ENCODE measurements at places on chromosomes 3 and 15.

DNA sequence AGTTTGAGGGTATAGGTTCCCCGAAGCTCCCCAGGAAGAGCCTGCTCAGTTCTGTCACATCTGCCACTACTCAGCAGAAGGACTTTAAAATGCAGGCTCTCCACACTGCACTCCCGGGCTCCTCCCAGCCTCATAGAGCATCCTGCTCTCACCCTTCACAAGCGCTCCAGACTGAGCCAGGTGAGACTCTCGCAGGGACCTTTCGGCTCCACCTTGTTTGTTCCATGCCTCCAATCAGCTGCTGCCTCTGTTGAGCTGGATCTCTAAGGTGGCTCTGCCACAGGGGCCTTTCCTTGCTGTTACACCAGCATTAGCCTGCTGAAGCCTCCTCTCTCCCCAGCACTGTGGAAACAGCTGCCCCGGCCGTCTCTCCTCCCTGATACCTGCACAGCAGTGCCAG is 56.1 kb downstream of the SLCO3A1 start:
- no peak for DNase-seq

- no peak for DNase-seq
Observed at GRCh38 chr3:16337856-16338540, 73.0 kb downstream of the OXNAD1 start.

GRCh38 chr3:20111836-20112235 is 71.6 kb downstream of the KAT2B start:
- DNase-seq, result no peak

- no peak for DNase-seq
Observed at GRCh38 chr3:158360756-158361448, 210.1 kb upstream of the MLF1 start.

DNA sequence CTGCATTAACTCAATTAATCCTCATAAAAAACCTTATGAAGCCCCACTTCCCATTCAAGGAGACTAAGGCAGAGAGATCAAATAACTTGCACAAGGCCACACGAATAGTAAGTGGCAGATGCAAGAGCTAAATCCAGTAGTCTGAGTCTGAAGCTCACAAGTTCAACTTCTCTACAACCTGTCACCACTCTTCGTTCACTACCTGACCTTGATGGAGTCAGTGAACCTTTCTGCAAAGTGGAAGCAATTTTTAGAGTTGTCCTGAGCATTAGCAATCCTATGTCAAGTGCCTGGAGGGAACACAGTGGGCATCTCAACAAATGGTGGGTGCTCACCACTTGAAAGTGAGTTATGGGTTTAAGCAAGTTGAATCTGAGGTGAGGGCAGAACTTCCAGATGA is 2.1 kb upstream of the SPINT1 start:
- no peak for DNase-seq

GRCh38 chr3:124044956-124045355 is 53.0 kb upstream of the ROPN1 start:
- no peak for DNase-seq

DNA sequence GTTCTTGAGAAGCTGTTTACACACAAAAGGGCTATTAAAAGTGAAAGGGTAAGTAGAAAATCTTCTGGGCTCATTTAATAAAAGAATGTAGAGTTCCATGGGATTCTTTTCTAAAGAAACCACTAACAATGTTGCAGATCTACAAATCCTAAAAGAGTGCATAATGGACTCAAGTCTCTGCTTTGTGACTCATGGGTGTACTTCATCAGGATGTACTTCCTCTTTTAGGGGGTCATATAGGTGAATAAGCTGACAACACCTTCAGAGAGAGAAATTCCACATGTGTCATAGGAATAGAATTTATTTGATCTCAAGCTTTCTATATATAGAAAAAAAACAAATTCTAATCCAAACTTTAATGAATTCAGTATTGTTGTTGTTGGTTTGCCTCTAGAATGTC is 355.5 kb downstream of the TIGIT start:
- DNase-seq, result no peak

- DNase-seq, result no peak
Observed at GRCh38 chr3:127774647-127775046, 47.7 kb downstream of the MGLL start.

GRCh38 chr3:139134678-139135372 is 90.1 kb upstream of the PRR23C start:
- no peak for DNase-seq

GRCh38 chr3:195041871-195042742 is 228.9 kb downstream of the XXYLT1 start:
- DNase-seq, result no peak

GRCh38 chr15:96142498-96142897 is 188.0 kb upstream of the NR2F2 start:
- DNase-seq, result no peak

DNA sequence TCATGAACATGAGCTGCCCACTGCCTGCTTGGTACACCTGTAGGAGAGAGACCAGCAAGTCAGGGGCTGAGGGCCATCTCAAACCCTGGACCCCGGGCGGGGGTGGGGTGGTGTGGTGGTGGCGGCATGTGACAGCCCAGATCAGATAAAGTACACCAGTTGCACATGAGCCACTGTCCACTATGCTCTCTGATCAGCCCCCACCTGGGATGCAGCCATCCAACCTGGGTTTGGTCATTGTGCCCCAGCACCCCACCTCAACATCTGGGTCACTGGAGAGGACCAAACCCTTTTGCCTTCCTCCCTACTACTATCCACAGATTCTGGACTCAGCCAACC is 3.0 kb upstream of the NCKIPSD start:
- no peak for DNase-seq

DNA sequence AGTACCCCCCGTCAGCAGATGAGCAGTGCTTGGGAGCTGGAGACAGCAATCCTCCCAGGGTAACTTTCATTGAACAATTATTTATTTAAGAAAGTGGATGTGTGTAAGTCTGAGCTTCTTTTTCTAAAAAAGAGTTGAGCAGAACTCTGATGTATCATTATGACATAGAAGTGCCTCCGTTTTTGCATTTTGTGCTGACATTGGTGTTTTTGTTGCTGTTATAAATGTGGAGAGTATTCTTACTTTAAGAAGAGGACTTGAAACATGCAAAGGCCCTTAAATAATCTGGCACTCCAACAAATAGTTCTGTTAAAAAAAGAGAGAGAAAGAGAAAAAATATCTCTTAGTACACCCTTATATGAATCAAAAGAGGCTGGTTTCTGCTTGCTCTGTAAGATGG is 217.1 kb downstream of the AGBL1 start:
- DNase-seq, result no peak

GRCh38 chr3:151225040-151225975 is 22.3 kb upstream of the GPR171 start:
- no peak for DNase-seq

GRCh38 chr15:70379938-70380883 is 282.5 kb upstream of the TLE3 start:
- no peak for DNase-seq

- no peak for DNase-seq
Observed at GRCh38 chr3:52854013-52854412, 19.2 kb upstream of the MUSTN1 start.

DNA sequence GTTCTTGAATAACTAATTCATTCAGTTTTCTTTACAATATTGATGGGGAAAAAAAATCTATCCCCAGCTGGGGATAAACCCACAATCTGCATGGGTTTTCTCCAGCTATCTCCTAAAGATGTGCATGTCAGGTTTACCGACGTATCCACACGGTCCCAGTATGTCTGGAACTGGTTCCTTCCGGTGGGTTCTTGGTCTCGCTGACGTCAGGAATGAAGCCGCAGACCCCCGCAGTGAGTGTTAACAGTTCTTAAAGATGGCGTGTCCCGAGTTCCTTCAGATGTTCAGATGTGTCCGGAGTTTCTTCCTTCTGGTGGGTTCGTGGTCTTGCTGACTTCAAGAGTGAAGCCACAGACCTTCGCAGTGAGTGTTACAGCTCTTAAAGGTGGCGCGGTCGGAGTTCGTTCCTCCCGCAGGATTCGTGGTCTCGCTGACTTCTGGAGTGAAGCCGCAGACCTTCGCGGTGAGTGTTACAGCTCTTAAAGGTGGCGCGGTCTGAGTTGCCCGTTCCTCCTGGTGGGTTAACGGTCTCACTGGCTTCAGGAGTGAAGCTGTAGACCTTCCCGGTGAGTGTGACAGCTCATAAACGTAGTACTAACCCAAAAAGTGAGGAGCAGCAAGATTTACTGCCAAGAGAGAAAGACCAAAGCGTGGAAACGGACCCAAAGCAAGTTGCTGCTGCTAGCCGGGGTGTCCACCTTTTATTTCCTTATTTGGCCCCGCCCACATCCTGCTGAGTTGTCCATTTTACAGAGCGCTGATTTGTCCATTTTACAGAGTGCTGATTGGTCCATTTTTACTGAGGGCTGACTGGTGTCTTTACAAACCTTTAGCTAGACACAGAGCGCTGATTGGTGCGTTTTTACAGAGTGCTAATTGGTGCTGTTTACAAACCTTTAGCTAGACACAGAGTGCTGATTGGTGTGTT is 195.1 kb upstream of the NR2F2 start:
- DNase-seq, result no peak

DNA sequence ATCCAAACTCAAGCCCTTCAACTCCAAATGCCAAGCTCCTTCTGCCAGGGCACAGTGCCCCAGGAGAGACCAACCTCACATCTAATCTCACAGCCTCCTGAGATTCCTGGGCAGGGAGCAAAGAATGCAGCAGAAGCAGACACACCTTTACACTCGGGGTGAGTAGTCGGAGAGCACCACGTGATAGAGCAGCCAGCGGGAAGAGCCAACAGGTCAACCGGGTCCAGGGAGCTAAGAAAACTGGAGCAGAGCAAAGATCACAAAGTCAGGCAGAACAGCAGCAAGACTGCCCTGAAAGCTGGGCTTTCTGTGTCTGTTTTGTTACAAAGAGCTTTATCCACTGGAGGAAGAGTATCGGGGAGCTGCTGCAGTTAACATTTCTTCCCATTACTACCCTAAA is 4.2 kb downstream of the B3GALNT1 start:
- DNase-seq, result no peak

DNA sequence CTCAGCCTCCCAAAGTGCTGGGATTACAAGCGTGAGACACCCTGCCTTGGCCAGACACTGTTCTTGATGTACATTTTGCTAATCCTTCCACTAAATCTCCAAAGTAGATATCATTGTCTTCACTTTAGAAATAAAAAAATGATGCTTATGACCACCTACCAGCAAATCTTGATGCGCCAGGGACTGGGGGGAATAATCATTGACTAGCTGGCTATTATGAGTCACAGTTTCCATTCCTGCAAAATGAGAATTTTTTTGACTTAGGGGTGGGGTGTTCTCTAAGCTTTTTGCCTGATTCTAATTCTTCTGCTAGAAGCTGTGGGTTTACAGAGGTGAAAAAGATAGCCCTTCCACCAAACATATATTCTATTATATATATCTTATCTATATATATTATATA is 17.1 kb upstream of the RFC4 start:
- no peak for DNase-seq

DNA sequence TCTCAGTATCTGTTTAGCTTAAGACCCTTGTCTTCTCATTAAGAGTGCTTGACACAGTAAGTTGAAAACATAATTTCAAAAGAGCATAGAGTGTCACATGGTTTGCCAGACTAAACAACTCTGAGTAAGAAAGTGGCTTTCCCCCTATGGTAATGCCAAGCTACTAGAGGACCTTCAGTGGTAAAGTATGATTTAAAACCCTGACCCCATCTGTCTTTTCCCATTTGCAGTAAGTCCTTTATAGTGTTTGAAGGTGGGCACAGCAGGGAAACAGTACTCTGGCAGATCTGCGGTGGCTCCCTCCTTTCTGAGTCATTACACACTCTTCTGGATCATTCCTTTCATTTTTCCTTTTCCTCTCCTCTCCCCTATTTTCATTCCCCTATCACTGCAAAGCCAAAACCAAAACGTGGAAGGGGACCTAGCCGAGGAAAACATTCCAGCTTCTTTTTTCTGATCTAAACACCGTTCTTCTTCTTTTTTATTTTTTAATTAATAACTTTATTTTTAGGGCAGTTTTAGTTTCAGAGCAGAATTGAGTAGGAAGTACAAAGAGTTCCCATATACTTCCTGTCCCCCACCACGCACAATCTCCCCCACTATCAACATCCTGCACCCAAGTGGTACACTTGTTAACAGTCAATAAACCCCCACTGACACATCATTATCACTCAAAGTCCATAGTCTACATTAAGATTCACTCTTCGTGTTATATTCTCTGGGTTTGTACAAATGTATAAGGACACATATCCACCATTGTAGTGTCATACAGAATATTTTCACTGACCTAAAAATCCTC is 74.7 kb downstream of the PPARG start:
- no peak for DNase-seq

DNA sequence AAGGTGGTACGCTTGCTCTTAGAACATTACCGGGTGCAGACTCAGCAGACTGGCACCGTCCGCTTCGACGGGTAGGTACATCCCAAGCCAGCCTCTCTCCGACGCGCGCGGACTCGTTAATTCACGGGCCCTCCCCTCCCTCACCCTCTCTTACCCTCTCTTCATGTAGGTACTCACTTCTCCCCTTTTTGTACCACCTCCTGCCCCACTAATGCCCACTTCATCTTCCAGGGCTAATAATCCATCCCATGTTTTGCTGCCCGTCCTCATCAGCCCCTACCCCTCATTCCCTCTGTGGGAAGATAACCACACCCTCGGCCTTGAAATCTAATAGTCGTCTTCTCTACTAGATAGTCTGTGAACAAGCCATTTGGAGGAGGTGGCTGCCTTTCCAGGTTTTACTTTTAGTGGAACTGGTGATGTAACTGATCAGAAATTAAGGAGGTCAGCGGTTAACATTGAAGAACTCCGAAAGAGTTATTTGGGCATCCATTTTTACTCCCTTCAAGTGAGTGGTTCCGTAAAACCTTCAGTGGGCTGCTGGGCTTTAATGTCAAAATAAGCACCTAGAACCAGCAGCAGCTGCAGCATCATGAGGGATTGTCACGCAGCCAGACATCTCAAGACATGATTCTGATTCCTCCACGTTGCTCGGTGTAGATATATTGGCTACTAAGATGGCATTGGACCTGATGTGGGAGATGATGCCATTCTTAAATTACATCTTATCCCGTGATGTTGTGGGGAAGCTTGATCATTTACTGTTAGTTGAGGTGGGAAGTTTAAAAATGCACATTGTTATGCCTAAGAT is 1.3 kb downstream of the FEM1B start:
- DNase-seq, result no peak

GRCh38 chr3:149765762-149766334 is 13.6 kb upstream of the COMMD2 start:
- no peak for DNase-seq

GRCh38 chr3:51340989-51341636 is 44.0 kb upstream of the MANF start:
- DNase-seq, result no peak

Data from stimulated activated CD4-positive, alpha-beta T cell treated with anti-CD3 and anti-CD28 coated beads, Interleukin-15, amount 100 ng/mL, for 1 hour (primary cell).